Left forelimb (tissue), 1 donor: ENCODE measurements at places on chromosomes 1 and 21.

DNA sequence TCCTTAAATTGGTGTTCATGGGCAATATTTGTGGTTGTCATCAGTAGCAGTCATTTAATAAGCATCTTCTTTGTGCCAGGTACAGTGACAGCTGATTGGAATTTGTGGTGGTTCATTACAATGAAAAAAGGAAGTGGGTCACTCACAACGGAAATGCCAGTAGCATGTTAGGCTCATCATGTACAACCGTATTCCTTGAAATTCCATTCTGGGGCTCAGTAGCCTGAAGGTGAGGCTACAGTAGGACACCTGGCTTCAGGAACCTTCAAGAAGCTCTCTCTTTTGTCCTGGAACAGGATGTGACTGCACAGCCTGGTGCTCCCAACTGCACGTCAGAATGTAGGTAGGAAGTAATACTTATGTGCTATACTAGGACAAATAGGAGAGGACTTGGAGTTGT lies 93.9 kb downstream of the ST3GAL3 start:
- DNase-seq = no peak

- DNase-seq = no peak
Observed at GRCh38 chr21:46661211-46661625, 25.7 kb downstream of the PRMT2 start.

DNA sequence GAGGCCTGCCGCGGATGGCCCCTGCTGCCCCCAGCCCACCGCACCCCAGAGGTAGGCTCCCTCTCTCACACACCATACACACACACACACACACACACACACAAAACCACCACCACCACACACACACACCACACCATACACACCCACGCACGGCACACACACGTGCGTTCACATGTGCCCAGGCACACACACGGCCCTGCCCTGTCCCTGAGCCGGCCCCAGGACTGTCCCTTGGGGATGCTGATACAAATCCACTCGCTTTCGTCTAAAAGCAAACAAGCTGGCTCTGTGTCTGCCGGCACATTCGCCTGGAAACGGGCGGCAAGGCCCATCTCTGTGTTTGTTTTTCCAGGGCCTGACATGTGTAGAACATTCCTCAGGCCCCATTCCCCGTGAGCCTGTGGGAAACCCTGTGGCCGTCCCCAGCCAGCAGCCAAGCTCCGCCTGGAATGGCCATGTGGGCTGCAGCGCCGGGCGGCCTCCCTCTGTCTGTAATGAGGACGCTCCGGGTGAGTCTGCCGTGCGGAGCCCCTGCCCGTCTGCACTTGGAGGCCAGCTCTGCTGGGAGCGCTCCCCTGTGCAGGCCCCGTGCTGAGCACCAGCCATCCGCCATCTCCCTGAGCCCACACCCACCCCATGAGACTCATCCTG lies 67.4 kb downstream of the DMRTB1 start:
- DNase-seq = no peak

DNA sequence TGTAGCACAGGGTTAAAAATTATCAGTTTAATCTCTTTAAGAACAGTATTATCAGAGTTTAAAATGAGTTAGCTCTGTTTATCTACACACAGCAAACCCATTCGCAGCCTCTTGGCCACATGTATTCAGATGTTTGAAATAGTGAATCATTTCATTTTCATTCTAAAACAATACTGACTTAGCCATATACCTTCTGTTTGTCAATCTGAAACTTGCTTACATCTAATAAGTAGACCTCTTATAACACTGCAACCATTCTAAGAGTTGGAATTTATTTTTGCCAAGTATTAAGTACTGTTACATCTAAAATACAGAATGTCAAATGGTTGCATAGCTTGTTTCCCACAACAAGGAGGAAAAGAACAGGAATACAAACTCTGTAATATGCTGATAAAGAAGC lies 25.4 kb downstream of the ANGEL2 start:
- no peak for DNase-seq

DNA sequence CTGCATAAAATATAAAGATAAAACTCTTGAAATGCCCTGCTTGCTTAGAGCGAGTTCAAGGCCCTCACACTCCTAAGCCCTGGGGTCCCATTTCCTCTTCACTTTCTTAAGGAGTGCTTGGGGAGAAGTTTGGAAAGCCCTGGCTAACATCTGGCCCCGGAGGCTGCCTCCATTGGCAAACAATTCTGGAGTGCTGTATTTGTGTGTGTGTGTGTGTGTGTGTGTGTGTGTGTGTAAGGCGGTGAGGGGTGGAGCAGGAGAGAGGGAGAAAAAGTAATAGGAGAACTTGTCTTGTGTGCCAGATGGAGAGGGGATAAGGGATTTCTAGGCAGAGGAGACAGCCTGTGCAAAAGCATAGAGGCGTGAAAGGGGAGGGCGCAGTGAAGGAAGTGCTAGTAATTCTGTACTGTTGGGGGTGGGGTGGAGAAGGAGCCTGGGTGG lies 578 bp upstream of the TRIM62 start:
- DNase-seq = peak; percentile 87

DNA sequence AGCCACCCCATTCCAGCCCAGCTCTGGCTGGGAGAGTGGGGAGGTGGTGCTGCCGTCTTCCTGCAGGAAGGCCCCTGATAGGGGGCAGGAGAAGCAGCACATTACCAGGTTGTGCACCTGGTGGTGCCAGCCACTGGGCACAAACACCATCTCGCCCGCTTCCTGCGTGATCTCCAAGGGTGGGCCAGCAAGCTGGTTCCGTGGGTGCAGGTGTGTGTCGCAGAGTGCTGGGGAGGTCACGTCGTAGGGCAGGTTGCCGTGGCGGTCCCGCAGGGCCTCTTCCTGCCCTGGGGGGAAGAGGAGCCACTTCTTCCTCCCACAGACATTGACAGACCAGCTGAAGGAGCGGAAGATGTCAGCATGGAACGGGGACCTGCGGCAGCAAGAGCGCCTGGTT lies 1.8 kb downstream of the JMJD4 start:
- no peak for DNase-seq
